ENCODE measurements at places on chromosomes 5 and 9. TPM values are rescaled to one million over a fixed set of nuclear protein-coding genes. Genes with fewer than 3 reads are reported as not detected.

DNA sequence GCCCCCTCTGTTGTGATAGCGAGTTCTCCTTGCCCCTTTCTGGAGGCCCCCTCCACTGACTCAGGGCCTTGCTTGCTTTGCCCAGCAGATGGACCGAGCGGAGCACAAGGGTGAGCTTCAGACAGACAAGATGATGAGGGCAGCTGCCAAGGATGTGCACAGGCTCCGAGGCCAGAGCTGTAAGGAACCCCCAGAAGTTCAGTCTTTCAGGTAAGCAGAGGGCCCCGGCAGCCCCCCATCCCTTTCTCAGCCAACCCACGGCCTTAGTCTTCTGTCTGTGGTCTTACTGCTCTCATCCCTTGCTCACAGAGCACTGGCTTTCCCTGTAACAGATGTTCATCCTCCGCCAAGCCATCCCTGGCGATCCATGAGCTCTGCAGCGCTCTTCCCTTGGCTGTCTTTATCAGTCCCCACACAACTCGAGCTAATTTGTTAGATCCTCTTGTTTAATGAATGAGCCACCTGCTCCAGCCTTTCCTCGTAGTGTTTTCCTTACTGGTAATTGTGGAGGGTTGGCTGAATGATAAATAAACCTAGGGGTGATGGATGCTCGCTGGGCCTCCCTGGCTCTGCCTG is 18.4 kb upstream of the RARS1 start:
- DNase-seq, result peak; percentile 31

CDC37L1 gene
- 29.3 TPM for total RNA-seq

DNA sequence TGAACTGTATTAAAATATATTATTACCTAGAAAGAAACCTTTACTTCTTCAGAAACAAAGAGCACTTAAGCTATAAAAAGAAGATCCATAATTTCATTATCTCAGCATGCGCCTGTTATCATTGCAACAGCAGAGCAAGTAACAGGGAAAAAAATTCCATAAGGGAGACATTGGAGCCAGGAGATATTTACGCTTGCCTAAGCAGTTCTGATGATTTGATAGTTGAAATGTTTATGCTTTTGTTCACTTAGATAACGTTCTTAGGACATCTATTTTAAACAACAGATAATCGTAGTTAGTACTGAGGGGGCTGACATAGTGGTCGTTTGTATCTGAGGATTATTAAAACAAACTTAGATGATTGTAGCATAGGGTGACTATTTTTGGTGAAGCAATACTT is 252.5 kb downstream of the NNT start:
- no peak for DNase-seq

DNA sequence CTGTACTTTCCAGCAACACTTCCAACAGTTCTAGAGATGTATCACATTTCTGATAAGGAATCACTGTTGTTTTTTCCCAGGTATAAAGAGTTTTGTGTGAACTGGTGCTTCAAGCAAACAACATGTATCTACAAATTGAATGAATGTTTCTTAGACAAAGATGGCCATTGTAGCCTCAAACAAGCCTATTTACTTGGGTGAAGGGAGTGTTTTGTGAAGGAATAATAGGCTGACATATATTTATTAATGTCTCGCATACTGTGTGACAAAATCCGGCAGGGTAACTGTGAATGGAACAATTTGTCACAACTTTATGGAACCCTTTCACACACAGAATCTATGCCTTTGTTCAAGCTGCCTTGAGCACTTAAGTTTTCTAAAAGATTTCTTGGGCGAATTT is 24.8 kb upstream of the DAB2 start:
- DNase-seq, result no peak

DNA sequence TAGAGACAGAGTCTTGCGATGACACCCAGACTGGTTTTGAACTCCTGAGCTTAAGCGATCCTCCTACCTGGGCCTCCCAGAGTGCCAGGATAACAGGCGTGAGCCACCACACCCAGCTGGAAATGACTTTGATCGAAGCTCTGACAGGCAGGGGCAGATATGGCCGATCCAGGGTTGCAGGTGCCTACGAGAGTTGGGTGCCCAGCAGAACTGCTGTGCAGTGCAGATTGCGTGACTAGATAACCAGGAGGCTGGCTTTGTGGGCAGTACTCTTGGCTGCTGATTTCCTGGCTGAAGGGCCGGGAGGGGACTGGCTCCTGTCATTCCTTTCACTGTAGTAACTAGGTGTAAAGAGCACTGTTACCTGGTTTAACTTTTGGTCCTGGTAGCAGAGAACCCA is 11.8 kb downstream of the TBC1D13 start:
- DNase-seq, result no peak

CDH18 gene
- total RNA-seq, result 0.36 TPM

CORO2A gene
- 0.72 TPM for total RNA-seq

GRCh38 chr5:5139777-5140478 is at the start of gene ADAMTS16:
TSS of gene ADAMTS16 (plus strand) at chr5:5140330. CDS start at chr5:5140468, 138 bp downstream.
- DNase-seq, result peak; percentile 73

SNCB gene
- total RNA-seq, result not detected

- no peak for DNase-seq
Observed at GRCh38 chr5:160271396-160271795, 41.0 kb downstream of the CCNJL start.

C9 gene
- 0.36 TPM for total RNA-seq

ELAVL2 gene
- total RNA-seq, result 0.36 TPM

DNA sequence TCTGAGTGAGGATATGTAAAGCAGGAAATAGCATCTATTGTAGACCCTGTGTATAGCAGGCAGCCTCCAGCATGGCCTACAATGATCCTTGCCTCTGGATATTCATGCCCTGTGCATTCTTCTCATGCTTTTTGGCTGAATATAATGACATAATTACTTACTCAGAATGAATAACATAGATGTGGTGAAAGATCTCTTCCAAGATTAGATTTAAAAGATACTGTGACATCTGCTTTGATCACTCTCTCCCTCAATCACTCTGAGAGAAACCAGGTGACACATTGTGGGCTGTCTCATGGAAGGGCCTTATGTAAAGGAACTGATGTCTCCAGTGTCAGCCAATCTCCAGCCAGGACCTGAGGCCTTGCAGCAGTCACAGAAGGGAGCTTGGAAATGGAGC is 376.7 kb downstream of the DNAH5 start:
- DNase-seq, result peak; percentile 78

DNA sequence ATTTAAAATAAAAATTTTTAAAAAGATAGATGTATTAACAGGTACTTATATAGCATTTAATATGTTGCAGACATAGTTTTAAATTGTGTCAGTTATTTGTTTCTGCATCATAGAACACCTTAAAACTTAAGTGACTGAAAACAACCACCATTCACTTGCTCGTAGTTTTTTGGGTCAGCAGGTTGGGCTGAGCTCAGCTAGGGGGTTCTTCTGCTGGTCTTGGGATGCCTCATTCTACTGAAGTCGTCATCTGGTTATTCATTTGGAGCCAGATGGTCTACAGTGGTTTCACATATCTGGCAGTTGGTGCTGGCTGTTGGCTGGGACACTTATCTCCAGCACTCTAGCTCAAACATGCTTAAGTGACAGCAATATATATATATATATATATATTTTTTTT is 29.6 kb downstream of the PSAT1 start:
- no peak for DNase-seq

DNA sequence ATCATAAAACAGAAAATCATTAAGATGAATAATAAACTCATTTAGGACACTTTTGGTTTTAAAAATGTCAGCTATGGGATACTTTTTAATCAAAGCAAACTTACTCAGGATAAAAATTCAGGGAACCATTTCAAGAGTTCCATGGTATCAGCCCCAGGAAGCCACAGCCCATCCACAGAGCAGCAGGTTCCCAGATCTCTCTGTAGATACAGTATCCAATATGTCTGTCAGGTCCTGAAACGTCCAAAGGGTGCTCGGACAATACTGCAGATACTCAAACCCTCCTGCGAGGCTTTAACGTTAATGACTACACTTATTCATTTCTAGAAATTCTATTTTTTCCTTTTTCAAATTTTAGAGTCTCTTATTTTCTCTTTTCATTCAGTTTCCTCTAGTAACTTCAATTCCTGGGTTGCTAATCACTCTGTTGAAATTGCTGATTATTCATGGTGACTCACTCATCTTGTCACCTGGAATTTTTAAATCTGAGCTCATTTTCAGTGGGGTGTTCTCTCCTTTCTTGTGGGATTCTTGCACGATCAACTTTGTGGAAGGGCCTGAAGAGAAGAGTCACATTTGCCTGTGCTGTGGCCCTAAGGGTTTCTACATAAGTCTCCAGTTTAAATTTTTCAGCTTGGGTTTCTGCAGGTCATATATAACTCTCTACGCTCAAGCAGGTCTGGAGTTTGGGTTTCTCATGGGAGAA is 435.8 kb downstream of the CTNND2 start:
- no peak for DNase-seq

DNA sequence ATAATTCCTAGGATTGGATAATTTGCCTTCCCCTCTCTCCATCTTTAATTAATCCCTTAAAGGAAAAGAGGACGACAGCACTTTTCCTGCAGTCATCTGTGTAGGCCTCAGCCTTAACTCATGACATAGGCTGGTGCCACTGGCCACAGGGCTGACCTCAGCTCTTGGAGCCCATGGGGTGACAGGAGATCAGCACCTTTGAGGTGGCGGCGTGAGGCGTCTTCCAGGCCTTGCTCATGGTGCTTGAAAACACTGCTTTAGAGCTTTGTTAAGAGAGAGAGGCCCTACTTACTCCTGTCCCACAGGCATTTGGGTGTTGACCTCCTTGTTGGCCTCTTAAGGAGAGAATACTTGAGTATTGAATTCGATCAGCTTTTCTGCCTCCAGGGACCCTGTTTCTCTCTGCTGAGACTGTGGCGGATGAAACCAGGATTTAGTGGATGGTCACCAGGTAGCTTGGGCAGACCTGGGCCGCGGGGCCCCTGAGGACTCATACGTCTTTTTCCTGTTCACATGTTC is 23.4 kb downstream of the TENT4A start:
- DNase-seq, result peak; percentile 49

PCDHGB5 gene
- 24.2 TPM for total RNA-seq

SLC6A19 gene
- total RNA-seq, result not detected

HMHB1 gene
- total RNA-seq, result not detected

DNA sequence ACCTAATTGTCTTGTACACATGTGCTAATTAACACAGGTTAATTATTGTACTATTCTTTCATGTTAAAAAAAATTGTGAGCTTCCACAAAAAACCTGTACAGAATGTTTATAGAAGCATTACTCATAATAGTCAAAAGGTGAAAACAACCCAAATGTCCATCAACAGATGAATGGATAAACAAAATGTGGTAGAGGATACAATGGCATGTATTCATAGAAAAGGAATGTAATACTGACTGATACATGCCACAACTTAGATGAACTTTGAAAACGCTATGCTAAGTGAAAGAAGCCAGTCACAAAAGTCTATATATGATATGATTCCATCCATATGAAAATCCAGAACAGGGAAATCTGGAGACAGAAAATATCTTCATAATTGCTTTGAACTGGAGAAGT is 25.6 kb downstream of the RRAGA start:
- DNase-seq, result no peak

DNA sequence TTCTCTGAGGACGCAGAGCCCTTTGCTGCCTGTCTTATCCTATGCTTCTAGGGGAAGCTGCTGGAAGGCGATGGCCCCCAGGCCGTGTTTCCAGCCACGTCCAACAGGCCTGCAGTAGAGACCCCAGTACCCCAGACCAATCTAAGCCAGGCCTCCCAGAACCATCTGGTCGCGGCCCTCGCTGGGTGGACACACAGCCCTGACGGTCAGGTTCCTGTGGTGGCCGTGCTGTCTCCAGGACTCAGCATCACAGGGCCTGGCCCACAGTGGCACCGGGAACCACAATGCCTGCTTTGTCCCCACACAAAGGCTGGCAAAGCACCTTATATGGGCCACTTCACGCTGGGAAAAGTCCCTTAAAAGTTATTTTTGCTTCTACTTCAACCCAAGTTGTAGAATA is 44.5 kb downstream of the SEMA4D start:
- no peak for DNase-seq

GRCh38 chr5:166936351-166936750 is 1355.1 kb upstream of the WWC1 start:
- DNase-seq, result no peak

ZDHHC11 gene
- 1.8 TPM for total RNA-seq

- DNase-seq, result no peak
Observed at GRCh38 chr5:149217096-149217802, 54.4 kb upstream of the AFAP1L1 start.

NUDCD2 gene
- 5.9 TPM for total RNA-seq

DNA sequence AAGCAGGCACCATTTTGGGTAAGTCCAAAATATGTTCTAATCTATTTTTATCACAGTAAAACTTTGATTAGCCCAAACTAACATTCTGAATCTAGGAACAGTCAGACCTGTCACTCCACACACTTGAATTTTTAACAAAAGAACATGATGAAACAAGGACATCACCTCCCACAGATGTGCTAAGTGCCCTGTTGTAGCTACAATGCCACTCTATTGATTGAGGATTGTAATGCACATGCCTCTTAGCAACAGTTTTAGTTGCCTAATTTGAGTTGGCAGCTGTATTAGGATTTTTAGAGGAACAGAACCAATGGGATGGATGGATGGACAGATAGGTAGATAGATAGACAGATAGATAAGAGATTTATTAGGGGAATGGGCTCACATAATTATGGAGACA is 20.3 kb upstream of the RNF20 start:
- no peak for DNase-seq

MARCOL gene
- not detected for total RNA-seq

- DNase-seq, result peak; percentile 46
Observed at GRCh38 chr9:27053369-27054022, 48.0 kb upstream of the LRRC19 start.

- DNase-seq, result no peak
Observed at GRCh38 chr9:72945391-72945790, 7.5 kb downstream of the ALDH1A1 start.

DNA sequence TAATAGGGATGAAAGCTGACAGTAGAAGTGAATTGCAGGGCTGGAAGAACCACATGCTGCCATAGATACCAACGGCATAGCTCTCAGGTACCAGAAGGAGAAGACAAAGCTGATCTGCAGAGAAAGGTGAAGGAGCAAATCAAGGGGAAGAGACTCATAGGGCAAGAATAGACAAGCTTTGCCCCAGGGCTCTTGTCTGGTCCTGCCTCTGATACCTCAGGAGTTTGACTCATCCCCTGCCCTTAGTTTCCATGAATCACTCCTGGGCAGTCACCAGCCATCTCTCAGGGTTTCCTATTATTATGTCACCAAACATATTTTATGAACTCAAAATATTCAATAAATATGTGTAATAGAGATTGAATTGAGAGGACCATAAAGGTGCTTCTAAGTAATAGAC is 800.9 kb downstream of the DNAH5 start:
- DNase-seq, result peak; percentile 3
